ENCODE measurements at places on chromosomes 16 and 17.
A peak's percentile ranks its signal among the peaks of the same experiment; 100 is the strongest.

- H3K4me3 ChIP-seq, result no peak overlapping the region
- peaks cover 6% of the 10 kb centered on the region for H3K27me3 ChIP-seq
- no peak overlapping the region for H3K27ac ChIP-seq
Observed at GRCh38 chr17:47995241-47995935, 24.5 kb downstream of the CDK5RAP3 start.

GRCh38 chr17:40063901-40064531 is 1.3 kb downstream of the THRA start:
- H3K4me1 ChIP-seq, result peaks cover 47% of the 10 kb centered on the region
- no peaks in the 10 kb centered on the region for H3K36me3 ChIP-seq
- peak overlapping the region; percentile 64 for H3K4me3 ChIP-seq
- H3K27me3 ChIP-seq, result peaks cover 43% of the 10 kb centered on the region
- no peak for DNase-seq

DNA sequence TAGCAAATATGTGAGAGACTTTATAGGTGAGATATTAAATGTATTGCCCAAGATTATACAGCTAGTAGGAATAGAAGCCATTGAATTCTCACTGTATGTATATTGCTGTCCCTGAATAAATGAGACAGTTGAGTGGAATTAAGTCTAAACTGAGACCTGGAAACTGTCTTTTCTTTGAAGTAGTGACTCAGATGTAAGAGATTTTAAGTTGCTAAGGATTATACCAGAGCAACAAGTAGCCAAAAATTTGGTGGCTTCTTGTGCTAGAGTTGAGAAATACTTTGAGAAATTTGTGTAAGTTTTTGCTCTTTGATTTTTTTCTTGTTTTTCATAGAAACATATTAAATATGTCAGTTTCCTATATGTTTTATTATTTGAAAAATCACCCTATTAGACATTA is 58.7 kb downstream of the TANC2 start:
- H3K27ac ChIP-seq, result no peak overlapping the region
- no peaks in the 10 kb centered on the region for H3K36me3 ChIP-seq
- no peak for DNase-seq
- H3K4me3 ChIP-seq, result no peak overlapping the region

DNA sequence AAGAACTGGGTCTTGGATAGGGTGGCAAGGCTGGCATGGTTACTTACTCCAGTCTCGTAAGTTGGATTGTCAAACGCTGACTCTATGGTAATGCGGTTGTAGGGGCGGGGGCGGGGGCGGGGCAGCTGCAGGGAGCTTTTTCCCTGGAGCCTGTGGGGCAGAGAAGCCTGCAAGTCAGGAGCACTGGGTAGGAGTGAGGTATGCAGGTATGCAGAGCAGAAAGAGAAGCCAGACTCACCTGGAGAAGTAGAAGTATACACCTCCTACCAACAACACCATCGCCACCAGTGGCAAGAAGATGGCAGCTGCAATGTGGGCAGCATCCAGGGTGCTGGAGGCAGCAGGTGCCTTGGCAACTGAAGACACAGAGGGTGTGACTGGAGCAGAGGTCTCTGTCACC is 4.8 kb upstream of the PHF12 start:
- H3K4me3 ChIP-seq, result no peak overlapping the region
- DNase-seq, result no peak
- no peak overlapping the region for H3K27ac ChIP-seq
- H3K4me1 ChIP-seq, result no peaks in the 10 kb centered on the region

GRCh38 chr16:49706620-49707355 is 149.1 kb downstream of the ZNF423 start:
- no peaks in the 10 kb centered on the region for H3K4me1 ChIP-seq
- no peak overlapping the region for H3K4me3 ChIP-seq
- no peaks in the 10 kb centered on the region for H3K36me3 ChIP-seq
- H3K27ac ChIP-seq, result no peak overlapping the region

GRCh38 chr16:17289050-17289449 is 181.7 kb downstream of the XYLT1 start:
- no peak for DNase-seq
- peak overlapping the region; percentile 77 for H3K27ac ChIP-seq
- no peaks in the 10 kb centered on the region for H3K27me3 ChIP-seq
- peaks cover 13% of the 10 kb centered on the region for H3K4me1 ChIP-seq
- H3K4me3 ChIP-seq, result no peak overlapping the region

DNA sequence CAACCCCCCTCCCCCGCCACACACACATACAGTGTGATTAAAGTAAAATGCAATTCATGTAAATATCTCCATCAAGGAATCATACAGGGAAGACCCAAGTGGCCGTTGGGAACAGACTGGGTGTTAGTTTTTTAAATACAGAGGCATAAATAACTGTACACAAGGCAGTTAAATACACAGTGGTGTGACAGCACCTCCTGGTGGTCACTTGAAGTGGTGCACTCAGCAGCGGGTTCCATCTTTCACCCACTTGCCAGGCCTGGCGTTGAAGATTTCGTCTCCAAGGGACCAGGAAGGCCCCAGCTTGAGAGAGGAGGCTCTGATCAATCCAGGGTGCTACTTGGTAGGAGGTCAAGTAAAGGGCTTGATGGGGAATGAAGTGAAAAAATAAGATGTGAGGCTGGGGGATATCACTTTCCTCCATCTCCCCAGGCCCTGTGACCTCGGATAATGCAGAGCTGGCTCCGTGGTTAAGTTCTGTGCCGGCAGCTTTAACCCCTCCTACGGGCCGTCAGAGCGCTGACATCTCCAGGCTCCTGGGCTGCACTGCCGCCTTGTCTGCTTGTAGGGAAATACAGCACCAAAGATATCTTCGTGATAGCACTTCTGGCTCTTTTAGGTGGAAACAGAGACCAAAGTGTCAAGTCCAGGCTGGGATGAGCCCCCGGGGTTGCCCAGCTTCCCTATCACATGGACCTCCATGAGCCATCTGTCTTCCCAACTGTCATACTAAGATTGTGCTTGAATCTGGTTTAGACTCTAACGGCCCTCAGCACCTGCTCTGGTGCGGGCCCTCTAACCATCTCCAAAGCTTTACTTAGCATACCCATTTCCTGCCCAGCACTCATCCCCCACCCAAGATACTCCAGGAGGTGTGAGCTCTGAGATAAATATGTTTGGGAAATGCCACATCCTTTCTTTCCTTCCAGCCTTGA is 20.7 kb downstream of the LGALS9 start:
- no peaks in the 10 kb centered on the region for H3K27me3 ChIP-seq
- peaks cover 17% of the 10 kb centered on the region for H3K4me1 ChIP-seq
- H3K27ac ChIP-seq, result no peak overlapping the region
- peaks cover 11% of the 10 kb centered on the region for H3K36me3 ChIP-seq
- no peak overlapping the region for H3K4me3 ChIP-seq

DNA sequence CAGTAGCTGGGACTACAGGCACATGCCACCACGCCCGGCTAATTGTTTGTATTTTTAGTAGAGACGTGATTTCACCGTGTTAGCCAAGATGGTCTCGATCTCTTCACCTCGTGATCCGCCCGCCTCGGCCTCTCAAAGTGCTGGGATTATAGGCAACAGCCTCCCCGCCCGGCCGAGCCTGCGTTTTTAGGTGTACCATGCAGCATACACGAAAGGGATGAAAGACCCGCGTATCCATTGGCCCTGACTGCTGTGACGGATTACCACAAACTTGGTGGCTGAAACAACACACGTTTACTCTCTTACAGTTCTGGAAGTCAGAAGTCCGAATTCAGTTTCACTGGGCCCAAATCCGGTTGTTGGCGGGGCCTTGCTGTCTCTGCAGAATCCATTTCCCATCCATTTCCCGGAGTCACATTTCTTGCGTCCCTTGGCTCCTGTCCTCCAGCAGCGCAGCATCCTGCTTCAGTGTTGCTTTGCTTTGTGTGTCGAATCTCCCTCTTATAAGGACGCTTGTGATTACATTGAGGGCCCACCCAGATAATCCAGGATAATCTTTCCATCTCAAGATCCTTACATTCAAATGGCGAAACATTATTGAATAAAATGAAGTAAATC is 8.3 kb upstream of the GUCY2D start:
- H3K36me3 ChIP-seq, result no peaks in the 10 kb centered on the region
- no peak for DNase-seq
- H3K27me3 ChIP-seq, result peaks cover 22% of the 10 kb centered on the region

GRCh38 chr17:75009139-75009724 is 3.2 kb upstream of the MRPL58 start:
- no peak for DNase-seq
- peaks cover 7% of the 10 kb centered on the region for H3K36me3 ChIP-seq

DNA sequence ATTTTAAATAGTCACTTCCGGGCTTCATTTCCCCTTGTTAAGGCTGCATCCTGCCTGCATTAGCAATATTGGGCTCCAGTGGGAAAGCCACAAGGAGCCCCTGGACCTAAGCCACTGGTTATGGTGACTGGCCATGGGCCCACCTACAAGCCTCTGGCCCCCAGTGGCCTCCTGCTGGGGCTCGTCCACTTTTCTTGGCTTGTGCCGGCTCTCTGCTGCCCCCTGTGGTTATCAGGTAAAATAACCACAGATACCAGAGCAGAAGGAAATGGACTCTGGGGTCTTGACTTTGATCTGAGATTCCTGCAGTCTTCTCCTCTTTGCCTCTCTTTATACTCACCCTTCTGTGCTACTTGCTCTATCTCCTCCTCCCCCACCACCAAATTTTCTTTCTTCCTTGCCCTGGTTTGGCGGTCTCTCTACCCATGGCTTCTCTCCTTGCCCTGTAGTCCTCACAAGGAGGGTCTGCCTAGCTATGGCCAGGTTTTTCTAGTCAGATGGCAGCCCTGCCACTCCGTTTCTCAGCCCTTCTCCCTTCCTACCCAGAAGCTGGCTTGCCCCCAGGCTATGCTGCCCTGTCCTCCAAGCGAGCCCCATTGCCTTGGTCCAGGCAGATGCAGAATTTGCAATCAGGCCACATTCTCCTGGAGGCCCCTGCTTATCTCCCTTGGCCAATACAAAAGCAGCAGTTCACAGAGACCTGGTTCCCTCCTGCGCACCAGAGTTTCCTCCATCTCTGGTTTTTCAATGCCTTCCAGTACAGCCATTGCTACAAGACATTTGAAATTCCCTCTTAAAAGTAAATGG is 82.9 kb upstream of the RCVRN start:
- H3K4me1 ChIP-seq, result no peaks in the 10 kb centered on the region
- H3K27me3 ChIP-seq, result peaks cover 1% of the 10 kb centered on the region
- no peak for DNase-seq
- H3K36me3 ChIP-seq, result no peaks in the 10 kb centered on the region

DNA sequence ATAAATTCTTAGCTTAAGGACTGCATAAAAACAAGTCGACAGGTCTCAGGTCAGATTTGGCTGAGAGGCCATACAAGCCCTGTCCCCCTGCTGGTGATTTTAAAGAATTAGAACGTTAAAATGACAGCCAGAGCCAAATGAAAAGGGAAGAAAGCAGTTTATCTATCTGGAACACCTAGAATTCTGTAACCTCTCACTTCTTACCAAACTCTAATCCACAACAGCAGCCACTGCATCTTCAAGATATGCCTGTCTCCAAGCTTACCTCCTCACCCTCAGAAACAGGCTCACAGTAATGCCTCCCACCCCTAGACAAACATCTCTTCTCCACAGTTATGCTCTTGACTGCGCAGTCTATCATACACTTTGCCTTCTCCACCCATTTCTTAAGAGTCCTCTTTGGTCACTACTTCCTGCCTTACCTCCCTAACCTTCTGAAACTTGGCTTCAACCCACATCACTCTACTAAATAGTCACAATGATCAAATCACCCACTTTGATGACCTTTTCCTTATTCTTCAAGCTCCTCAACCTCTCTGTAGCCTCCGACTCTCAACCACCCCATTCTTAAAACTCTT is 14.2 kb downstream of the ANKFY1 start:
- no peak overlapping the region for H3K4me3 ChIP-seq
- DNase-seq, result no peak
- H3K27me3 ChIP-seq, result no peaks in the 10 kb centered on the region
- peaks cover 13% of the 10 kb centered on the region for H3K36me3 ChIP-seq

- peaks cover 21% of the 10 kb centered on the region for H3K27me3 ChIP-seq
- no peak for DNase-seq
- no peak overlapping the region for H3K4me3 ChIP-seq
- no peaks in the 10 kb centered on the region for H3K4me1 ChIP-seq
- no peak overlapping the region for H3K27ac ChIP-seq
- no peaks in the 10 kb centered on the region for H3K36me3 ChIP-seq
Observed at GRCh38 chr17:78583091-78583490, 5.9 kb upstream of the DNAH17 start.

DNA sequence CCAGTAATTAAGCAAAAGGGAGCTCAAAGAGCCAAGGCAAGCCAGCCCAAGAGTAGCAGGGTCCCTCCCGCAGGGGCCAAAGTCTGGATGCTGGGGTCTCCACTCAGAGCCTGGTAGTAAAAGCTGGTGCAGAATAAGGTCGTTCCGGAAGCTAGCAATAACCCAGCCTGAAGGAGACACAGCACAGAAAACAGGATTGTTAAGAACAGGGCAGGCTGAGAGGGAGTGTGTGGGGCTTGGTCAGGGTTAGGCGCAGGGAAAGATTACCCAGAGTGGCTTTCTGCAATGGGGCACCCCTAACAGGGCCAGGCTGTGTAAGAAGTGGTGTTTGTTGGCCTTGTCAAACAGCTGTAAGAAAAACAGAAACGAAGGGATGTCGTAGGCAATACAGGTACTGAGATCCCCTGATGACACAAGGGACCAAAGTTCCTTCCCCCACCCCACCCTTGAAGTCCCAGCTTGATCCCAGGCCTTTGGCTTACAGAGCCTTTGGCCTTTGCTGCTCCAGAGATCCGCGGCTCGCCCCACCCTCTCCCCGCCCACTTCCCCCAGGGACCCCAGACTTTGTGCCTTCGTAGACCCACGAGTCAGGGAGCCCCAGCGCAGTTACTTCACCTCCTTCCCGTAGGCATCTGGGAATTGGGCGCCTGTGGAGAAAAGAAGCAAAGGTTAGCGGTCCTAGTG is 712 bp downstream of the TMEM256 start:
- H3K27me3 ChIP-seq, result peaks cover 18% of the 10 kb centered on the region
- peak overlapping the region; percentile 92 for H3K4me3 ChIP-seq
- peaks cover 13% of the 10 kb centered on the region for H3K4me1 ChIP-seq
- H3K36me3 ChIP-seq, result peaks cover 2% of the 10 kb centered on the region

GRCh38 chr16:57277586-57277985 is 6.9 kb downstream of the PLLP start:
- H3K4me1 ChIP-seq, result peaks cover 16% of the 10 kb centered on the region
- DNase-seq, result peak; percentile 49
- peak overlapping the region; percentile 51 for H3K4me3 ChIP-seq
- no peaks in the 10 kb centered on the region for H3K36me3 ChIP-seq
- peaks cover 19% of the 10 kb centered on the region for H3K27me3 ChIP-seq
- no peak overlapping the region for H3K27ac ChIP-seq

- peaks cover 10% of the 10 kb centered on the region for H3K36me3 ChIP-seq
- H3K27me3 ChIP-seq, result peaks cover 10% of the 10 kb centered on the region
- H3K4me1 ChIP-seq, result peaks cover 46% of the 10 kb centered on the region
- no peak for DNase-seq
- H3K4me3 ChIP-seq, result peak overlapping the region; percentile 64
- no peak overlapping the region for H3K27ac ChIP-seq
Observed at GRCh38 chr17:77880711-77881450, 77.6 kb upstream of the TNRC6C start.

- peaks cover 23% of the 10 kb centered on the region for H3K27me3 ChIP-seq
- peaks cover 8% of the 10 kb centered on the region for H3K36me3 ChIP-seq
- peaks cover 16% of the 10 kb centered on the region for H3K4me1 ChIP-seq
- no peak overlapping the region for H3K27ac ChIP-seq
- peak overlapping the region; percentile 45 for H3K4me3 ChIP-seq
Observed at GRCh38 chr17:40056379-40057015, 2.3 kb upstream of the MED24 start.

DNA sequence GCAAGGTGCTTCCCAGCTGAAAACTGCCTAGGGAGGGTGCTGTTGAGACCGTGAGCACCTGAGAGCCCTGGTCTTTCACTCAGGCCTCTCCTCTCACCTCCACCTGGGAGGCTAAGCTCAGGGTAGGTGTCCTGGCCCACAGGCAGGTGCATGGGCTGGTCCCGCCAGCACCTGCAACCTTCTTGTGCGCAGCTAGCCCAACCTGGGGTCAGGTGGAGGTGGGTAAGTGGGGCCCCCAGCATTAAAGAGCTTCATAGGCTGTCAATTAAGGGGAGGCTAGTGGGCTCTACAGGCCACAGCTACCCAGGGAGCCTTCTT is 8.7 kb downstream of the ADCY7 start:
- peaks cover 95% of the 10 kb centered on the region for H3K4me1 ChIP-seq
- peak overlapping the region; percentile 98 for H3K27ac ChIP-seq
- peaks cover 34% of the 10 kb centered on the region for H3K36me3 ChIP-seq
- no peaks in the 10 kb centered on the region for H3K27me3 ChIP-seq
- DNase-seq, result no peak

Measured in activated T-helper 1 cell treated with anti-CD3 and anti-CD28 coated beads, Interleukin-12 subunit alpha, Interleukin-12 subunit beta, Interleukin-2, Interleukin-4 antibody, amounts not matched to agents 30 ng/mL and 10 ng/mL and 1 ng/mL, durations not matched to agents 14 hours and 24 hours and 36 hours (primary cell).